Caudate nucleus (tissue), 63 donors: ENCODE measurements at places on chromosomes 13 and 19.

DNA sequence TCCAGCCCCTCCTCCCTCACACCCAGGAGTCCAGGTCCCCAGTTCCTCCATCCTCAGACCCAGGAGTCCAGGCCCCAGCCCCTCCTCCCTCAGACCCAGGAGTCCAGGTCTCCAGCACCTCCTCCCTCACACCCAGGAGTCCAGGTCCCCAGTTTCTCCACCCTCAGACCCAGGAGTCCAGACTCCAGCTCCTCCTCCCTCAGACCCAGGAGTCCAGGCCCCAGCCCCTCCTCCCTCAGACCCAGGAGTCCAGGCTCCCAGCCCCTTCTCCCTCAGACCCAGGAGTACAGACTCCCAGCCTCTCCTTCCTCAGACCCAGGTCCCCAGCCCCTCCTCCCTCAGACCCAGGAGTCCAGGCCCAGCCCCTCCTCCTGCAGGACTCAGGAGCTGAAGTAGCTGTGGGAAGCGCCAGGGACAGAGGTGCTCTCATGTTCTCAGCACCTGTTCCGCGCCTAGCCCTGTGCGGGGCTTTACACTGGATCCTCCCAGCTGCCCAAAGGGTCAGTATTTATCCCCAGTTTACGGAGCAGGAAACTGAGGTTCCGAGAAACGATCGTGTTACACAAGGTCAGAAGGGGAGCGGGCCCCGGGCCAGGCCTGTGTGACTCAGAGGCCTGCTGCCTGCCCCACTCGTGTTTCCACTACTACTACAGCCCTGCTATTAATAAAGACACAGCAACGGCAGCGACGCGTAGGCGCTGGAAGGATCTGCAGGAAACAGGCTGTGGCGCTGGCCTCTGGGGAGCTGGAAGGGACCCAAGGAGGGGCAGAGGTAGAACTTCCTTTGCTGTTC is 1.7 kb upstream of the SBK3 start:
- DNase-seq: no peak

- no peak for DNase-seq
Observed at GRCh38 chr13:47708386-47708785, 292.7 kb downstream of the SUCLA2 start.

- DNase-seq: no peak
Observed at GRCh38 chr19:40244579-40245317, 18.3 kb upstream of the CCNP start.

GRCh38 chr13:109645831-109646230 is 140.6 kb downstream of the IRS2 start:
- DNase-seq: no peak

DNA sequence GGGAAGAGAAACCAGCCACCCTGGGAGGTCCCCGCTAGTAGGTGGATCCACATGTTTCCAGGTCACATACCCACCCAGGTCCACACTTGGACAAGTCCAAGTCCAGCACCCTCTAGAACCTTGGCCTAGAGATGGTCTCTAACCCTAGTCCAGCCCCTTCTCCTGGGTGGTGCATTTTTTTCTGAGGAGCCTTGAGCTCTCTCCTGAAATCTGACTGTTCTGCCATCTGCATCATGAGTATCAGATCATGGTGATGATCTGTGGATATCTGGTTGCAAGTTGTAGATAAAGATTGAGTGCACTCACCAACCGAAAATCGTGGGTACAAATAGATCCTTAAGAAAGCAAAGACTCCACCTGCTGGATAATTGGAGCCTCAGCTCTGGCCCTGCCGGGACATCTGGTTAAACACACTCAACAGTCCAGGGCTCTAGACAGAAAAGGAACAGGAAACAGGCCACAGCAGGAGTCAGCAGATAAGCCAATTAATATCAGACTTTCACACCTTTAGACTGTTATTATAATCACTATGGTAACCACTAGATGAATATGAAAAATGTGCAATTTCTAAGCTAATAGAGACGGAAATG is 41.1 kb downstream of the GPR12 start:
- no peak for DNase-seq

DNA sequence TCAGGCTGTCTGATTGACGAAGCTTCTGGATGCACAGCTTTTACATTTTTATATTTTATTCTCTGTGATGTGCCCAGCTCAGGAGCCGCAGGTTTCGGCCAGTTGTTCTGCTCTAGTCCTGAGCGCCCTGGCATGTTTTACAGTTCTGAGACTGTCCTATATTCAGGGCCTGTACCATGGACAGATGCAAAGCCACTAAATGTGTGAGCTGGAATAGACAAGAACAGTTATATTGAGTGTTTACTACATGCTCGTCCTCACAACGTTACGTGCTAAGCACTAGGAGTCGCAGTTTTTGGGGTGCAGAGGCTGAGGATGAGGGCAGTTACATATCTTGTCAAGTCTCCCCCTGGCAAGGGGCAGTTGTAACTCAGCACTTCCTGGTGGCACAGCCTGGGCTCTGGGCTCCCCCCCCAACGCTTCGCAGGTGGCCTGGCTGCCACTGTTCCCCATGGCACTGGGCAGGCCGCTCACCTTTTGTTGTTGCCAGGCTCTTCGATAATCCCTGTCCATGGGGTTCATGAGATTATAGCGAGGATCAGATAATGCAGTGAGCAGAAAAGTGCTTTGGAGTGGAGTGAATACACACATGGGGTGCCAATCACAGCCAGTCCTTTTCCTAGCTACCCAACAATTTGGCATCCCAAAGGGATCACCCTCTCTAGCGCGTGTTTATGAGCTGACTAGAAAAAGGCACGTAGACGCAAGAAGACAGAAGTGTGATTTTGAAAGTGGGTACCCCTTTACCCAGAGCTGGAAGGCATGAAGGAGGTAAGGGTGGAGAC is 23.5 kb downstream of the ARL11 start:
- no peak for DNase-seq

DNA sequence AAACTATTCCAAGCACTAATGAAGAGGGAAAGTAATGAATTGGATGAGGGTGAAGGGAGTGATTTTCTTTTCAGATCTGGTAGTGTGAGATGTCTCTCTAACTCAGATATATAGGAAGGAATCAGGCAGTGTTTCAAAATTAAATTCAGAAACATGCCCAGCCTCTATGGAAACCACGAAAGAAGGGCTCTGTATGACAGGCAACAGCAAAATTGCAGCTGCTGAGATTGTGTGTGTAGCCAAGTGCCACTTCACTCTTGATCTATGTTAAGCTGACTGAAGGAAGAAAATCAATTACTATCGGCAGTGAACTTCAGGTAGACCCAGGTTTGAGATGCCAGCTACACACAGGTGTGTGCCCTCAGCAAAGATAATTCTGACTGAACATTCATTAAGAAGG is 387.4 kb downstream of the PCDH9 start:
- DNase-seq: no peak

DNA sequence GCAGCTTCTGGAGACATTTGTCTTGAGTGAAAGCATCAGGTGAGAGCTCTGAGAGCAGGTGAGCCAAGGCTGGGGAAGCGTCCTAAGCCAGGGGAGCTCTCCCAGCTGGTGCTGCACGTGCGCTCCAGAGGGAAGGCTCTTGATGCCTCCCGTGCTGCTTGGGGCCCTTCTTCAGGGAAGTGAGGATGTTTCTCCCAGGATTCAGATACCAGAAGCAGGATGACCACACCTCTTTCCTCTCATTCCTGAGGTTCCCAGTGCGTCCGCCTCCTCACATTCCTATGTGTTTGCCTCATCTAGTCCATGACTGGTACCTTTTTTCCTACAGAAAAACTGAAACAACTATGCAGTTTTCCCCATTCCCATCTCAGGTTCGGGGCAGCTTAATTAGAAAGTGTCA is 231.0 kb upstream of the IRS2 start:
- no peak for DNase-seq

GRCh38 chr13:45521297-45521696 is 56.6 kb downstream of the COG3 start:
- DNase-seq: no peak

DNA sequence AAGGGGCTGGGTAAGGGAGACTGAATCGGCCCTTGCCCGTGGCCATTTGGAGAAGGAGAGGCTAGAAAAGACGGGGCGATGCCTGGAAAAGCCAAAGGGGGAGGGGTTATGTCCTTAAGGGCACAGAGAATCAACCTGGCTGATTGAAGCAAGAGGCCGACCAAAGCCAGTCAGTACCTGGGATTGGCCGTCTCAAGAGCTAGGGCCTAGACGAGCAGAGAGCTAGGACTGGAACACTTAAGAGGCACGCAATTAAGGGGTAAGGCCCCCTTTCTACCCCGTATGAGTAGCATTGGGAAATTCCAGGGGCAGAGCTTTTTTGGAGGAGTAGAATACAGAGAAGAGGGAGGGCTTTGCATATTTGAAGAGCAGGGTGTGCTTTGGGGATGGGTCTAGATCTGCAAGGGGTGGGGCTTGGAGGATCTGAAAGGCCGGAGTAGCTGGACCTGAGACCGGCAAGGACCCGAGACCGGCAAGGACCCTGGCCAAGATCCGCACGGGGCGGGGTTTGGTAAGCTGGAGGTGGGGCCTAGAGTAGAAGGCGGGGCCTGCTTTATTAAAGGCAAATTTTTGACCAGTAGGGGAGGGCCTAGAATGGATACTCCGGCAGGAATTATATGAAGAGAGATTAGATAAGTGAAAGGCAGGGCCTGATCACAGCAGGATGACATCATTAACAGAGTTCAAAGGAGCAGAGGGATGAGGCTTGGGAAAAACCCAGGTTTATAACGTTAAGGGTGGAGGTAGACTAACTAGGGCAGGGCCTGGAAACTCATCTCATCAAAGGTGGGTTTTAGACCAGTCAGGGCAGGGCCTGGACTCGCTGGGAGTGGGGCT is 10.7 kb upstream of the CACNG6 start:
- no peak for DNase-seq

GRCh38 chr13:92842145-92842544 is 384.5 kb upstream of the GPC6 start:
- no peak for DNase-seq

GRCh38 chr19:19997656-19998268 is 41.5 kb downstream of the ZNF682 start:
- DNase-seq: no peak

DNA sequence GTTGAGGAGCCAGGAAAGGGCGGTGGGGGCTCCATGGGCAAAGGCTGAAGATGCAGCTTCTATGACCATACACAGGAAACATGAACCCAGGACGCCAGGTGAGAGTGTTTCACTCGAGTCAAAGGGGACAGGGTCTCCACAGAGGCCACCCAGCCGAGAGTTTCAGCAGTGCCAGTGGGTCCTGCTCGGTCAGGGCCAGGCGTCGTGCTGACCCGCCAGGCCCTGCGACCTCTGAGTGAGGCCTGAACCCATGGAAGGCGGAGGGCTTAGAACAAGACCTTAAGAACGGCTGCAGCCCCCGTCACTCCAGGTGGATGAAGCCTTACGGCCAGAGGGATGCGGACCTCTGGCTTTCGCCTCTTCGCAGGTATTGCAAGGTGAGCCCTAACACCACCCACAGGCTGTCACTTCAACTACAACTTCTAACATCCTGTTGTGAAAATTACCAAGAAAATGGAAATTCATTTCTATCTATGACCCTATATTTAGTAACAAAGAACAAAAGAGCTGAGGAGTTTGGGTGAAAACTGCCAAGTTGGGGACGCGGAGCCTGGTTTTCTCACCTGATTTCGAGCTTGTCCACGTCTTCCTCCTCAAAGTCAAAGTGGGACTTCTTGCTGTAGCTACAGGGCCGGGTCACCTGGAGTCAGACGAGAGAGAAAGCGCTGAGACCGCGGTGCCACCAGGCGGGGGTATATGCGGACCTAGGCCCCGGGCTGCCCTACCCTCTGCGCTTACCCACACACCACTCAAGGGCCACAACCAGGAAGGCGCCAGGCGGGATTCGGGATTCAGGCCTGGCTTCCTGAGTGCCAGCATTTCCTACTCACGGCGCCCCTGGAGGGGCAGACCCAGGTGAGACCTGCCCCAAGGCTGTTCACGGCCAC is 50.1 kb upstream of the C13orf46 start:
- no peak for DNase-seq

DNA sequence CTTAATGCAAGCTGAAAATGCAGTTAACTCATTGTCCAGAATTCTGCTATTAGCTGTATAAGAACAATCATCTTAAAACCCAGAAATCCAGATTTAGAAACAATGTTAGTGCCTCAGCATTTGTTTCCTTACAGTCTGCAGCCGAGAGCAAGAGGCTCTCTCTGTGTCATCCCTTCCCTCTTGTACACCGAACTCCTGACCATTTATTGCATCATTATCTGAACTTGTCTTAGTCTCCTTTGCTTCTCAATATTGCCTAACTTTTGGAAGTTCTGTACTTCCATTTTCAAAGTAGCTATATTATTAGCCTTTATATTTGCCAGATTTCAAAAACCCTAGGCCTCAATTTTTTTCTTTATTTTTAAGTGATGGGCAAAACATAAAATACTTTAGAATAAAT is 27.1 kb downstream of the RNASEH2B start:
- DNase-seq: no peak

- DNase-seq: no peak
Observed at GRCh38 chr13:113928685-113929627, 44.9 kb downstream of the C13orf46 start.

DNA sequence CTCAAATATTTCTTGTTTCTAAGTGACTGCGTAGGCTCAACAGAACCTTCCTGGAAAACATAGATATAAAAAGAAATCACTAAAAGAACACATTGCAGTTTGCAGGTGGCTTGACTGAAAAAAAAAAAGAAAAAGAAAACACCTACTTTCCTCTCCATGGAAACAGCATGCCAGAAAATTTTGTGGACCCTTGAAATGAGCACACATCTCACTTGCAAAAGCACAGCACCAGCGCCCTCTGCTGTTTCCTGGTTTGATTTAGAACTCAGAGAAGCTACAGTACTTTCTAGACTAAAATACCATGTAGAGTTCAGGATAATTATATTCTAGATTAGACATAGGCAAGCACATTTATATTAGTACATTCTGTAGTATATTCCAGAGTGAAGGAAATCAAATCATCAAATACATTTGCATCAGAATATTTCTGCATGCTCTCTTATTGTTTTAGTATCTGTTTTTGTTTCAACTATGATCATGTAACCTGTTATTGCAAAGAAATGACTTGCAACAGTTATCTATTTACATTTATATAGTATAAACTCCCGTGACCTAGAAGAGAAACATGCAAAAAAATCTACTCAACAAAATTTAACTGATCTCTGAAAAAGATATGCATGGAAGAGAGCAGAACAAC is 22.3 kb upstream of the XPO4 start:
- DNase-seq: peak; percentile 69
